ENCODE measurements at places on chromosomes 12 and 14. TPM values are rescaled to one million over a fixed set of nuclear protein-coding genes. Genes with fewer than 3 reads are reported as not detected.
A peak's percentile ranks its signal among the peaks of the same experiment; 100 is the strongest.

DNA sequence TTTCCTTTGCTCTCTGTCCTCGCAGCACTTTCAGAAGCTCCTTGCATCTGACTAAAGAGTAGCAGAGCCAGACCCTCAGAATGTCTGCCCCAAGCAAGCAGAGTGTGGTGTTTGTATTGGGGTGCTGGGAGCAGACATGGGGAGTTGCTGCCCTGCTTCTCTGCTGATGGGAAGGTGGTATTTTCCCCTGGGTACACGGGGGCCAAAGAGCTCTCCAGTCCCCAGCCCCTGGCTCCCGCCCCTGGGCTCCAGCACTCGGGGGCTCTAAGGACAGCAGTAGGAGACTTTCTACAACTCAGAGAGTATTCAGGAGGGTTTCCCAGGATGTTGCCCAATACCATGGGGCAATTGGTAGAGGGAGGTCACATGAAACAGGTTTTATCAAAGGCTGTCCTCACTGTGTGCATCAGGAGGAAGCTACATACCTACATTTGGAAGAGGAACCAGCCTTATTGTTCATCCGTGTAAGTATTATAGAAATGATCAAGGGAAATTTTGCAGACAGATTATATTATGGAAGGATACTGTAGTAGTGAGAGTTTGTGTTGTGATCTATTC, 50.3 kb downstream of the DAD1 start:
- no peak overlapping the region for H3K27ac ChIP-seq
- no peak for DNase-seq
- H3K36me3 ChIP-seq: no peaks in the 10 kb centered on the region

DNA sequence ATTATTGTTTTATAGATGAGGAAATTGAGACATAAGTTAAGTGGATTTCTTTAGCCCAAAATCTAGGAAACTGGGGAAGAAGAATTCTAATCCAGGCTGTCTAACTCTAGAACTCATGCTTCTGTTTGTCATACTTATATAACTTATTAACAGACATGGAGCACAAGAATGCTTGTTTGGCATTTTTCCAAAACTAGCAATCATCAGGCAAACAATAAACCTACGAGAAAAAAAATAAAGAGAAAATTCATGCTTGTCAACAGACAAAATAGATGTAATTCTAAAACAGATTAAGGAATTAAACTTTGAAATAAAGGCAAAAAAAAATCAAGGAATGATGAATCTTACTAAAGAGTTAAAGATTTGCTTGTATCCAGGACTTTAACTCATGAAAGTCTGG, 103.1 kb downstream of the METTL25 start:
- H3K4me3 ChIP-seq: no peak overlapping the region
- no peak overlapping the region for H3K27ac ChIP-seq
- no peaks in the 10 kb centered on the region for H3K27me3 ChIP-seq
- peaks cover 15% of the 10 kb centered on the region for H3K4me1 ChIP-seq

DNA sequence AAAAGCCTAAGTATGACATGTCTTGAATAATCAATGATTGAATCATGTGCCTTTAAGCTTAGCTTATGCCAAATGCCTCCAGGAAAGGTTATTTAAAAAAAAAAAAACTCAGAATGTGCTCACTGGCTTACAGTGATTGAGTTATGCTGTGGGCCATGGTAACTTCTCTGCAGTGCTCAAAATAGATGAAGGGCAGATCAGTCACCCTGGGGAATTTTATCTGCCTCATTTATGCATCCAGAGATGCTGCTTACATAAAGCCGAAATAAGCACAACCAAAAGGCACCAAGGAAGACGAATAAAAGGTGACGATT, 118.7 kb upstream of the MDM1 start:
- H3K27me3 ChIP-seq: peaks cover 3% of the 10 kb centered on the region
- no peak for DNase-seq
- peak overlapping the region; percentile 54 for H3K4me3 ChIP-seq
- H3K36me3 ChIP-seq: no peaks in the 10 kb centered on the region
- peak overlapping the region; percentile 47 for H3K27ac ChIP-seq

DNA sequence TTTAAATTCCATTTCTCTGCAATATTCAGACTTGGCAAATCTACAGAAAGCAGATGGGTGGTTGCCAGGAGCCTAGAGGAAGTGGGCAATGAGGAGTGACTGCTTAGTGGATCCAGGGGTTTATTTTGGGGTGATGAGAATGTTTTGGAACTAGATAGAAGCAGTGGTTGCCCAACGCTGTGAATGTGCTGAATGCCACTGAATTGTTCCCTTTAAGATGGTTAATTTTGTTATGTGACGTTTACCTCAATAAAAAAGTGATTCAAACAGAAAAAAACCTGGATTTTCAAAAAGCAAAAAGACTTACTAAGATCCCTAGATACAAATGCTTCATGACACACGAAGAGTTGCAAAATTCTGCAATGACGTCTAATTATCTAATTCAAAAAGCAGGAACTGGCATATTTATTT, 34.2 kb downstream of the DAO start:
- H3K27me3 ChIP-seq: peaks cover 21% of the 10 kb centered on the region
- no peak overlapping the region for H3K27ac ChIP-seq
- no peak for DNase-seq
- no peaks in the 10 kb centered on the region for H3K36me3 ChIP-seq
- H3K4me1 ChIP-seq: no peaks in the 10 kb centered on the region
- H3K4me3 ChIP-seq: no peak overlapping the region

DNA sequence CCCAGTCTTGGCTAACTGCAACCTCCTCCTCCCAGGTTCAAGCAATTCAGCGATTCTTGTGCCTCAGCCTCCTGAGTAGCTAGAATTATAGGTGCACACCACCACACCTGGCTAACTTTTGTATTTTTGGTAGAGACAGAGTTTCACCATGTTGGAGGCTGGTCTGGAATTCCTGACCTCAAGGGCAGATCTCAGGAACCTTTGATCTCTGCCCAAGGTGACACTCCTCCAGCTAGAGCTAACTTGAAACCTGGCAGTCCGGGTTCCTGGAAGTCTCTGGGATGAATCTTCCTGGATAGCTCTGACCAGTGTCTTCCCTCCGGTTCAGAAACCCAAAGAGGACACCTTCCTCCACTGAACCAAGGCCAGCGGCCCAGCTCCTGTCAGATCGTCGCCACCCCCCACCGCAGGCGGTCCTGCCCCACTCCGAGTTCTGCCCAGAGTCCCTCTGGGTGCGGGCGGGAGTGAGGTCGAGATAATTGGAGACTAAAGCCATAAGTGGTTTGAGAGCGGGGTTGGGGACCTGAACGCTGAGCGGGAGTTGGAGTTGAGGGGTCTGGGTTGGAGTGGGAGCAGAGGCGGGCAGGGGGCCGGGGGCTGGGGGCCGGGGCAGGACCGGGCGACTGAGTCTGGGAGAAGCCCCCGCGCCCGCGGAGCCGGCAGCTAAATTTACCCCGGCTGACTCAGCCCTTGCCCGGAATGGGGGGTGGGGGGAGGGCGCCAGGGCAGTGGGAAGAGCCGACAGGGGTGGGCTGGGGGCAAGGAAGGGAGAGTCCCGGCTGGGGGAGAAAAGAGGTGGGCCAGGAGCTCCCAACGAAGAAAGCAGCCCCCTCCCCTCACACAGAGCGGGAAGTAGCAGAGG, 4.7 kb downstream of the DDN start:
- no peaks in the 10 kb centered on the region for H3K36me3 ChIP-seq
- DNase-seq: no peak
- peaks cover 24% of the 10 kb centered on the region for H3K4me1 ChIP-seq
- H3K27me3 ChIP-seq: peaks cover 27% of the 10 kb centered on the region
- H3K4me3 ChIP-seq: no peak overlapping the region
- H3K27ac ChIP-seq: no peak overlapping the region

DNA sequence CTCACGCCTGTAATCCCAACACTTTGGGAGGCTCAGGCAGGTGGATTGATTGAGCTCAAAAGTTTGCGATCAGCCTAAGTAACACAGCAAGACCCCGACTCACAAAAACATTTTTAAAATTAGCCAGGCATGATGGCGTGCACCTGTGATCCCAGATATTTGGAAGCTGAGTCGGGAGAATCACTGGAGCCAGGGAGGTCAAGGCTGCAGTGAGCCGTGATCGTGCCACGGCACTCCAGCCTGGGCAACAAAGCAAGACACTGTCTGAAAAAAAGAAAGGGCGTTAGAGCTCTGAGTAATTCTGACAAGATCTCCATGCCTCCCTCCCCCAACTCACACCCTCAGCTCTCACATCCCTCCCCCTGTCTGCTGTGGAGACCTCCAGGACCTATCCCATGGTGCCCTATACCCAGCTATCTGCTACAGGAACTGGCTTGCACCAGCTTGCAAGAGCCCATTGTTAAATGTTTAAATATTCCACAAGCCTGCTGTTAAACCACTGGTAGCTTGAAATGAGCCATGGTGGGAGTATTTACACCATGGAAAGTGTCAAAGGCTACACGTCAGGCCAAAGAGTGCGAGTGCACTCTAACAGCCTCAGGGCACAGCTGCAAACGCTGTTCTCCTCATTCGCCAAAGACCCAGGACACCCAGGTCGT, 35.1 kb upstream of the PPP2R5C start:
- peaks cover 29% of the 10 kb centered on the region for H3K27me3 ChIP-seq
- H3K4me3 ChIP-seq: no peak overlapping the region
- H3K36me3 ChIP-seq: no peaks in the 10 kb centered on the region
- DNase-seq: no peak
- H3K27ac ChIP-seq: no peak overlapping the region
- peaks cover 15% of the 10 kb centered on the region for H3K4me1 ChIP-seq

DNA sequence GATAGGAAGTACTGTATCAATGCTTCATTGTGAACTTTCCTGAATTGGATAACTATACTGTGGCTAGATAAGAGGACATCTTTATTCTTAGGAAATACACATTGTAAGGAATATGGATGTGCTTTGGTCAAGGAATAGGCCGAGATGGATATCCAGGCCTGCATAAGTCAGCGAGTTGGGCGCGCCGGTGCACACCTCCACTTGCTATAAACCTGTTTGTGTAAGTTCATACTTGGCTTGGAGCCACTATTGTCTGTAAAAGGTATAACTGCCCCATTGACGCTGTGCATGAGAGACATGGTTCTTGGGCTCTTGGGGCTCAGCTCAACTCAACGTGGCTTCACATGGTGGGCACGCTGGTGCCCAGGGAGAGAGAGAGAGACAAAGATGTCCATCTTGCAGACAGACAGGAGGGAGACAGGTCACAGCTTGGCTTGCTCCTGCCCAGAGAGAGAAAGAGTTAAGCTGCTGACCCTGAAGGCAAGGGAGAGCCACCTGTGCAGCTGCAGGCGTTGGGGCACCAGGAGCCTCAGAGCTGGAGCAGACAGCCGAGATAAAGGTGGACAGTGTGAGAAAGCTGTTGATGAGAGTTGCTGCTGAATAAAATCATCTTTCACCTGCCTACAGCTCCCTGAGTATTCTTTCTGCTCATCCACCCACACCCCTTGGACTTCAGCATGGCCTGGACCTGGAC, 34.1 kb upstream of the COCH start:
- peaks cover 14% of the 10 kb centered on the region for H3K27me3 ChIP-seq
- H3K4me1 ChIP-seq: no peaks in the 10 kb centered on the region
- DNase-seq: no peak
- no peak overlapping the region for H3K4me3 ChIP-seq

The STYK1 gene
- total RNA-seq: 1.7 TPM

The PLA2G1B gene
- total RNA-seq: not detected

The SERPINA12 gene
- total RNA-seq: not detected

The RNASE3 gene
- total RNA-seq: not detected

Data from HFFc6 (cell line).